ENCODE measurements at places on chromosomes 1 and 21.

GRCh38 chr1:118210051-118210722 lies 25.2 kb upstream of the SPAG17 start:
- DNase-seq = no peak

DNA sequence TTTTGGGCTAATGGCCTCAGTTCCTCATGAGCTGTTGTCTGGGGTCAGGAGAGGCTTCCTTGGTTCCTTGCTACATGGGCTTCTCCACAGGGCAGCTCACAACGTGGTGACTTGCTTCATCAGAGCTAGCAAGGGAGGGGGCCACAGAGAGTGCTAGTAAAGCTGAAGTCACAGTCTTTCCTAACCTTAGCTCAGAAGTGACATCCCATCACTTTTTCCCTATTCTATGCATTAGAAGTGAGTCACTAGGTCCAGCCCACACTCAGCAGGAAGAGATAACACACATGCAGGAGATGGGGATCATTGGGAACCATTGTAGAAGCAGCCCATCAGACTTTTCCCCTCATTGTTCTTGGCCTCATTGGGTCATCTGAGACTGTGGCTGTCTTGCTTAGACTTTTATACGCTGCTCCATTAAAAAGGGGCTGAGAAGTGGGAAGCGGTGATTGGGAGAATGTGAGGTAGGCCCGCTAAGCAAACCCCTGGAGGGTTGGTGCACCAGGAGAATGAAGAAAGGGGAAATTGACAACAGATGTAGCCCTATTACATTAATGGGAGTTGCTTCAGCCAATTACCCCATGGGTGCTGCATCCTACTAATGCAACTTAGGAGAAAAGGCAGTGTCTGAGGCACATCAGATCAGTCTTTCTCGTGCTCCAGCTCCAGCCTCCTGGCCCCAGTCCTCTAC lies 22.1 kb upstream of the IGSF21 start:
- DNase-seq = no peak

DNA sequence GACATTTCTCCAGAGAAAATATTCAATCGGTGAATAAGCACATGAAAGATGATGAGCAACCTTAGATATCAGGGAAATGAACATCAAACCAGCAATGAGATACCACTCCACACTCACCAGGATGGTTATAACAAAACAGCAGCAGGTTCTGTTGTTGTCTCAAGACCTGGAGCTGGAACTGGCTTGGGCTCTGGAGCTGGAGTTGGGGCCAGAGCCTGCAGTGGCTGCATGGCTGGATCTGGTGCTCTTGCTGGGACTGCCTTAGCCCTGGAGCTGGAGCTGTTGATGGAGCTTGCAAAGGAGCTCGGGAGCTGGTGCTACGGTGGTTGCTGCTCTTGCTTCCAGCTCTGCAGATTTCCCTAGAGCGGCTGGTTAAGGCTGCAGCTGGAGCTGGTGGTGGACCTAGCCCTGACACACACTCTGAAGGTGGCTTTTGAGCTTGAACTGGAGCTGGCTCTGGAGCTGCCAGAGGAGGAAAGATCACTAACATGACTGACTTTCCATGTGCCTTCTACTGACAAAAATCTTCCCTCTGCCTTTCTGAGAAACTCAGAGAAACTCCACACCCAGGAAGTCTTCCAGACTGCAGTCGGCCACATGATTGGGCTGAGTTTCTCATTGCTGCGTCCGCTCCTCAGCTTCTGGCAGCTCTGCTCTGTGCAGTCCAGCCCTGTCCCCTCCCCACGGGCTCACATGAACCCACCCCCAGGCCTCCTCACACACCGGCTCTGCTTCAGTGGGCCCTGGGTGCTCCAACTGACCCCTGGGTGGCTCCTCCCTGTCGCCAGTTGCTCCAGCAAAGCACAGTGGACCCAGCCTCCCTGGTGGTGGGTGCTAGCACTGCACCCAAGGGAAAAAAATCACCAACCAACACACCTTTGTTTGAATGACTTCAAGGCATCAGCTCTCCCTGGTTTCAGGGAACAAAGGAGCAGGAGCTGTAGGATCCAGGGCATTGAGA lies 139.1 kb upstream of the FMN2 start:
- peak; percentile 56 for DNase-seq

GRCh38 chr1:228417483-228418203 lies 982 bp upstream of the TRIM17 start:
- peak; percentile 80 for DNase-seq

GRCh38 chr1:220151454-220151853 lies 57.5 kb downstream of the IARS2 start:
- no peak for DNase-seq

GRCh38 chr1:185498207-185498606 lies 181.2 kb upstream of the IVNS1ABP start:
- DNase-seq = no peak

GRCh38 chr1:45585110-45585426 lies 1.2 kb downstream of the NASP start:
- DNase-seq = no peak

- no peak for DNase-seq
These were observed 301.6 kb downstream of the RWDD3 start for GRCh38 chr1:95535614-95536013.

DNA sequence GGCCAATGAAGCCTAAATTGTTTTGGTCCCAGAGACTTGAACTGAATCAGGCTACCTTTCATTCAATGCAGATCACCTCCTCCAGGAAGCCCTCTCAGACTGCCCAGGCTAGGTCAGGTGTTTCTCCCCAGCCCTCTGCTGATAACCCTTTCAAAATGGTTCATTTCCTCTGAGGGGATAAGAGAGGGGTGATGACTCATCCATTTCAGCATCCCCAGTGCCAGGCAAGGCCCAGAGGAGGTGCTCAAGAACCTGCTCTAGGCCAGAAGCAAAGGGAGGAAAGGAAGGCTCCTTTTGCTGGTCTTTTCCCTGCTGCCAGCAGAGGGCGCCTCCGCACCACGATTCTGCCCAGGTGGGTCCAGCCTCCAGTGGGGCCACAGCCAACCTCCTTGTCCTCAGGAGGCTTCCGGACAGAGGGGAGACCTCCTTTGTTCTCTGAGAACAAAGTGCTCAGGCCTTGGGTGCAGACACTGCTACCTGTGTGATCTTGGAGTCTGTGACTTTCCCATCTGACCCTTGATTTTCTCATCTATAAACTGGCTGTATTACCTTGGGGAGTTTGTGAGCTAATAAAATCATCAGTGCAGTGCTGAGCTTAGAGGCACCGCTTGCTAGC lies 45.3 kb upstream of the ARHGEF10L start:
- peak; percentile 66 for DNase-seq

DNA sequence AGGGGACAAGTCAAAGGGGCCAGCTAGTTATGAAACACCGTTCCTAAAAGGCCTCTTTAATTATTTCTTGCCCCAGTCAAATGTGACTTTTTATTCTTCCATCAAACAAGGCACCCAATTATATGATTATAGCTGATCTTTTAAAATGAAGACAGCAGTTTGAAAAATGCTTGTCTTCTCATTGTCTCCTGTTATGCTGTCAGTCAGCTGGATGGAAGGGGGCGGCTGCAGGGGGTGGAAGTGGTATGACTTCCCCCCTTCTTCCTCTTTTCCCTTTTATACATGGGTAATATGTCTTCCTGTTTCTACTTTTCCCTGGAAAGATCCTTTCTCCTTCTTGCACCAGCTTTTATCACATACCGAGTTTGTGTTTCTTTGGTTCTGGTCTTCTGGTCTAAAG lies 25.8 kb upstream of the KCNA10 start:
- DNase-seq = no peak

DNA sequence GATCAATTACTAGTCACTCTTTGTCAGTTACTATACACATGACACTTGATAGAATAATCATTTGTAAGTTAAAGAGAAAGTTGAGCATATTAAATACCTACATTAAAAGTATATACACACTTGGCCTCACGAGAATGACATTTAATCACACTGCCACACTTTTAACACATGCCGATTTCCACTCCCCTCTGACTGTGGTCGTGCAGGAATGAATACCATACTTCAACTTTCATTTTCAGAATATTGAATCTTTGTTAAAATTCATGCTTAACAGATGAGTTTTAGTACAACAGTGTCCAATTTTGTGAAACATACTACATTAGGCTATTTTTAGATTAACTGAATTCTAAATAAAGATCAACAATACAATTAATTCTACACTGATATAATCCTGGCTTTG lies 78.2 kb upstream of the SDC3 start:
- DNase-seq = no peak

- no peak for DNase-seq
These were observed 71.7 kb downstream of the SEC16B start for GRCh38 chr1:177897998-177898654.

- DNase-seq = peak; percentile 14
These were observed 12.8 kb downstream of the CLDN17 start for GRCh38 chr21:30153697-30154340.

GRCh38 chr1:32349211-32349708 lies 13.0 kb downstream of the FAM229A start:
- no peak for DNase-seq

DNA sequence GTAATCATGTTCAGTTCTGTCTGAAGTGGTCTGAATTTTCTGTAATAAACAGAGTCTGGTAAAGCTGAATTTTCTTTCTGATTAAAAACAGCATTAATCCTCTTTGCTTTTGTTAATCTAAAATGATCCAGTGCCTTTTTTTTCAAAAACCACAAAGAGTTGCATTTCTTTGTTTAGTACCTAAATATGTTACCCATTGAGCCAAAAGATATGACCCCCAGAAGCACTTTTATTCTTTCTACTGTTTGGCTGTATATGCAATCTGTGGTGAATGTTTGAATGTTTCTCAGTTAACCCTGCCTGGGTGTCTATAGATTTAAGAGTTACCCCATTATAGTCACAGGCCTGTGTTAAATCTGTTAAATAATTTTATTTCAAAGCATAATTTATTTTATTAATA lies 394.8 kb downstream of the PTPRC start:
- DNase-seq = no peak

GRCh38 chr1:27122652-27123051 lies 32.3 kb downstream of the SLC9A1 start:
- no peak for DNase-seq

DNA sequence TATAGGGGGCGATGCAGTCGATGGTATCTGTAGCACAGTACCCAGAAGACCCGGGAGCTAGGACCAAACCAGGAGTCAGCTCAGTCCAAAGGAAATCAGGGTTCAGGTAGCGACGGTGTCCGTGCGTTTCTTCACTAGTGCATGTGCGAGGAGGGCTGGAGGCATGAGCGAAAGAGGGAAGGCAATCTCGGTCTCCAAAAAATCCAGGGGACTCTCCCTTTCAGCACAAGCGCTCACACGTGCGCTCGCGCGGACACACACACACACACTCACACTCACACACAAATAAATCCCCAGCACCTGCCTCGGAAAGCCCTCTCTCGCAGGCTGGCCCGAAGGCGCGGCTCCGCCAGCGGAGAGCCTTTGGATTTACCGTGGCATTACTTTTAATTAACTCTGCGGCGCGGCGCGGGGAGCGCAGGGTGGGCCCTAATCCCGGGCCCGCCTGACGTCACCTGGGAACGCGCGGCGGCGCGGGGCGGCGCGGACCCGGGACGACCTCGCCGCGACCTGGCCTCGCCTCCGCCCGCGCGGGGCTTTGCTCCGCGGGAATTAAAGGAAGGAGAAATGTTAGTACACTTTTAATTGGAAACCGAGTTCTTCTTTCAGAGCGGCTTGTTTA lies 121.2 kb downstream of the LMX1A start:
- DNase-seq = no peak

- no peak for DNase-seq
These were observed 433.9 kb downstream of the SIPA1L2 start for GRCh38 chr1:232196042-232196441.

DNA sequence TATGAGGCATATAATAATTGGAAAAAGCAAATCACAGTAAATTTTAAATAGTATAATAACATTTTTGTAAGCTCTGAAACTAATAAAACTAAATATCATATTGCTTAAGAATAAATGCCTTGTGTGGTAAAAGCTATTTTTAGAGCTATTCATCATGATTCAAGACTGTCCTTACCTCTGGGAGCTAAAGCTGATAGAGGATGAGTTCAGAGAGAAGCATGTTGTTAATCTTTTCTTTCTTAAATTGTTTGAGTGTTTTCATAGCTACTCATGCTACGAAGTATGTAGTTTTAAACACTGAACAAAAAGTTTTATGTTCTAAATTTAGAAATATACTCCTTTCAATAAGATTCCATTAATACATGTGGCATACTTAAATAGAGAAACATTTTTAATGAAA lies 30.5 kb downstream of the IFI16 start:
- peak; percentile 66 for DNase-seq

- DNase-seq = no peak
These were observed 556.5 kb upstream of the BRINP3 start for GRCh38 chr1:191034132-191034531.

- no peak for DNase-seq
These were observed 45.0 kb downstream of the EPHB2 start for GRCh38 chr1:22755641-22756040.

DNA sequence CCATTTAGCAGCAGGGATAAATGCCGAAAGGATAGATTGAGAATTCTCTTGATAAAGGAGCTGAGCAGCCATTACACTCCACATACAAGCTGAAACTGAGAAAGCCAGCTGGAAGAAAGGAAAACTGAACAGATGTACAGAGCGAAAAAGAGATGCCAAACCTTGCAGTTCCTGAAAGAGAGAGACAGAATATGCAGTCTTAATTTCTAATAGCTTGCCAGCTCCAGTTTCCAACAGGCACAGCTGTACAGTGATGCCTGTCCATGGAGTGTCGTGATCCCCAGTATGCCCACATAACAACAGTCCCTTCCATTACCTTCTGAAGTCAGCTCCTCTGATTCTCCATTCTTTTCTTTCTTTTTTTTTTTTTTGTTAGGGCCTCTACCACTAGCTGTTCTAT lies 22.7 kb downstream of the ABL2 start:
- DNase-seq = no peak

- no peak for DNase-seq
These were observed 182.4 kb downstream of the CDC7 start for GRCh38 chr1:91682882-91683597.

GRCh38 chr1:117147341-117147831 lies 25.8 kb upstream of the TRIM45 start:
- DNase-seq = no peak

- DNase-seq = no peak
These were observed 29.9 kb upstream of the PPP1R15B start for GRCh38 chr1:204441558-204441957.

- no peak for DNase-seq
These were observed 31.2 kb upstream of the DPT start for GRCh38 chr1:168760241-168760640.

- peak; percentile 42 for DNase-seq
These were observed 522.7 kb downstream of the PLPP3 start for GRCh38 chr1:56056438-56057287.

- DNase-seq = no peak
These were observed 1637.4 kb upstream of the PRMT6 start for GRCh38 chr1:105419030-105419429.

GRCh38 chr1:172930142-172930541 lies 120.6 kb downstream of the TNFSF18 start:
- no peak for DNase-seq

- DNase-seq = no peak
These were observed 89.9 kb downstream of the CD247 start for GRCh38 chr1:167428395-167428794.

Data from trophoblast cell (in vitro differentiated cells and primary cell).